Mammary epithelial cell (primary cell): ENCODE measurements at places on chromosomes 2 and 18.
A peak's percentile ranks its signal among the peaks of the same experiment; 100 is the strongest.

GRCh38 chr2:58700591-58700990, 459.5 kb upstream of the FANCL start:
- no peak for DNase-seq

GRCh38 chr2:162063899-162064298, 10.1 kb downstream of the DPP4 start:
- DNase-seq = no peak

DNA sequence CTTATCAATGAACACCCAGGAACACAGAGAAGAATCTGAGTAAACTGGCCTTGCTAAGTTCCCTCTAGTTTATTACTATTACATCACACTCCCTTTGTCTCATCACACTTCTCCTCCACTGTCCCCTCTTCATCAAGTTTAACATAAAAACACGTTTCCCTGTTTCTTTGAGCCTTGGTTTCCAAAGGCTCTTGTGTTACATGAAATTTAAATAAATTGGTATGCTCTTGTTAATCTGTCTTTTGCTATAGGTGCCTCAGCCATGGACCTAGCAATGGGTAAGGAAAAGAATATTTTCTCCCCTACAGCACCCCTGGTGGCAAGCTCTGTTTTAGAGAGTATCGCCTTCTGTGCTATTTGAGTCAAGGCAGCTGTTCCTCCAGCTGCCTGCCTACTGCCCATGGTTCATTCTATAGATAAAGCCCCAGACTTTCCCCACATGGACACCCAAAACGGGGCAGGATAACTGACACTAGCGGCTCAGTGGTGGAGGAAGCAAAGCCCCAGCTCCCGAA, 31.8 kb downstream of the TGIF1 start:
- DNase-seq = no peak

DNA sequence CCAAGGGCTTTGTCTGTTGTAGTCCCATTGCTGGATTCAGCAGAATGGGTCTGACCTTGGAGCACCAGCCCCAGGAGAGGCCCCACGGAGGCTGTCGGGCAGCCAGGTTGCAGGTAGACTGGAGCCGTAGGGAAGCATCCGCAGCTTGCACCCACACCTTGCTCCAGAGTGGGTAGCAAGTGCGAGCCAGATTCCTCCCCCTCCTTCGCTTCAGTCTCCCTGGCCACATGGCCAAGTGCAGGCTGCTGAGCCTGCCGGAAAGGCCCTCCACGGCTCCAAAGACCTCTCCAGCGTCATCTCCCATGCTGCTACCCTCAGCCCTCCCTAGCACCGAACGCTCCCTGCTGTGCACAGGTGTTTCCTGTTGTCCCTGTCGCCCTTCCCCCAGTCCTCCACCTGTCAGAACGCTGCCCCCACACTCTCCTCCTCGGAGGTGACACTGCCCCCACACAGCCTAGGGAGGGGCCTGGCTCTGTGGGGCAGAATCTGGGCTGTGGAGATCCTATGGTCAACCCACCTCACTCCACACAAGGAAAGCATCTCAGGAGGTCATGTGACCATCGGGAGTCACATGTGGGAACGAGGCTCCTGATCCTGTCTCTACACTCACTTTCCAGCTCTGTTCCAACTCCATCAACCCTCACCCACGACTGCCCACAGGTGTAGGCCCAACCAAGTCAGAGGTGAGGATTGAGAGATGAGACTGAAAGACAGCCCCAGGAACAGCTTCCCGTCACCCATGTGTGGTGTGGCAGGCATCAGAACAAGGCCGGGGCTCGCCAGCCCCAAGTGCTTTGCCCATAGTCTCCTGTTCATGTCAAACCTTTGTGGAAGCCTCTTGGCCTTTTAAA, 8.3 kb downstream of the KCNF1 start:
- no peak for DNase-seq

DNA sequence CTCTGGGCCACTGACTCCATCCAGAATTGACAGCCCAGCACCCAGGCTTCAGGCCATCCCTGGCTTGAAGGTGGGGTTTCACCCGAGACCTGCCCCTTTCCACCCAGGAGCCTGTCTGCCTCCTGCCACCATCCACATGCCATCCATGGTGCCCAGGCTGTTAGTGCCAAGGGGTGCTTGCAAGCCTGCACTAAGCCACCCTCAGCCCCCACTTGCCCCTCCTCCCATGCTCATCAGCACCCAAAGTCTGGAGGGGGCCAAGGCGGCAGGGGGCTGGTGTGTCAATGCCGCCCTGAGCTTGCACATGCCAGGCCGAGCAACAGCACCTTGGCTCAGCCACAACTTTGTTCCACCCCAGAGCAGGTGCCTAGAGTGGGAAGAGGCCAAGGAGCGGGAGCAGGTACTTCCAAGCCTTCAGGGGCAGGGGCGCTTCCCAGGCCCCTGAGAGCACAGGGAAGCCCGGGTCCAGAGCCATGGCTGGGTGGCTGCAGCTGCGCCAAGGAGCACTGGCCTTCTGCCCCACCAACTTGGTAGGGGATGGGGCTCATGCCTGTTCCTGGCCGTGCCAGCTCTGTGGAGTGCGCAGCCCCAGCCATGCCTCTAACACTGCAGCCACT, 12.0 kb downstream of the SRD5A2 start:
- DNase-seq = no peak

- DNase-seq = peak; percentile 54
Measured at GRCh38 chr2:213848631-213849030, 562.2 kb upstream of the VWC2L start.

DNA sequence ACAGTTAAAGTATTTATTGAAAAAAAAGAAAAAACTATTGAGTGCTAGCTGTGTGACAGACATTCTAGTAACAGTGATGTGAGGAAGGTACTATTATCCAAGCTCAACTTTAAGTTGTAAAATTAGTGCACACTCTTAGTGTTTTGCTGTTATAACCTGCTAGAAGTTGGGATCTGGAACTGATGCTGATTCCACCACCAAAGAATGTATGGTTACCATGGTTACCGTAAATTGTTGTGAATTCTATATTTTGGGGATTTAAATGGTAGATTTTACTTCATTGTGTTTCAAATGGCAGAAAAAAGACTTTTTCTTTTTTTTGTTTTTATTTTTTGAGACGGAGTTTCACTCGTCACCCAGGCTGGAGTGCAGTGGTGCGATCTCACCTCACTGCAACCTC, 5.3 kb downstream of the AGFG1 start:
- no peak for DNase-seq

DNA sequence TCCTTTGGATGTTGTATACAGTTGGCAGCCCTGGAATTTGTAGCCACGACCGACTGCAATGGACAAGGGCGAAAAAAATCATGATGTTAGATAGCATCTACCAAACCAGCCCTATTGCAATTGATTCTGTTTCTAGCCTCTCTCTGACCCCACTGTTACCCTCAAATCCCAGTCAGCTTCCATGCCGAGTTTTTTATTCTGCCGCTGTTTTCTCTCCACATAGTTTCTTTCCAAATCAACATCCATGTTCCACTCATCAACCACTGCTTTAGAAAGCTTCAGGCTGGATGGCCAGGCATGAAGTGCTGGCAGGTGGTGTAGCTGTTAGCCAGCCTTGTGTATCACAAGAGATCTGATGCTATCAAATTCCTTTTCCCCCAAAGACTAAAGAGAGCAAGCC, 272.8 kb downstream of the FIGN start:
- DNase-seq = no peak

- no peak for DNase-seq
Measured at GRCh38 chr2:239012228-239012627, 164.3 kb downstream of the TWIST2 start.

- no peak for DNase-seq
Measured at GRCh38 chr2:10863837-10864236, 47.9 kb upstream of the KCNF1 start.

DNA sequence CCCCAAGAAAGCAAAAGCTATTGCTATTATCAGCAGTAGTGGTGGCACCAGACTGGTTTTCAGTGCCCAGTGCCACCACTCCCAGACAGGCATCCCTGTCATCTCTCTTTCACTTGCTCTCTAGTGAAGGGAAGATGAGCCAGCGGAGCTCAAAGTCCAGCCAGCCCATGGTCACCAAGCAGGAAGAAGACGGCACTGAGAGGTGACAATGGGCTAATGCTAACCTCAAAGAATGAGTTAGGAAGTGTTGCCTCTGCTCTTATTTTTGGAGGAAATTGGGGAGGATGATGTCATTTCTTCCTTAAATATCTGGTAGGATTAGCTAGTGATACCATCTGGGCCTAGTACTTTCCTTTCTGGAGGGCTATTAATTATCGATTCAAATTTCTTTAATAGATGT, 1.7 kb downstream of the SP140 start:
- DNase-seq = no peak

- peak; percentile 34 for DNase-seq
Measured at GRCh38 chr18:37564711-37565100, 892 bp downstream of the CELF4 start.

- no peak for DNase-seq
Measured at GRCh38 chr2:52335727-52336126, 1303.8 kb upstream of the NRXN1 start.

GRCh38 chr18:41134426-41134825, 820.6 kb upstream of the PIK3C3 start:
- no peak for DNase-seq

GRCh38 chr2:58047961-58048360, 1.4 kb downstream of the VRK2 start:
- DNase-seq = no peak

GRCh38 chr2:196274387-196274809, 103.0 kb upstream of the STK17B start:
- DNase-seq = peak; percentile 51

GRCh38 chr2:188292348-188293239, 920 bp downstream of the GULP1 start:
- DNase-seq = peak; percentile 78

DNA sequence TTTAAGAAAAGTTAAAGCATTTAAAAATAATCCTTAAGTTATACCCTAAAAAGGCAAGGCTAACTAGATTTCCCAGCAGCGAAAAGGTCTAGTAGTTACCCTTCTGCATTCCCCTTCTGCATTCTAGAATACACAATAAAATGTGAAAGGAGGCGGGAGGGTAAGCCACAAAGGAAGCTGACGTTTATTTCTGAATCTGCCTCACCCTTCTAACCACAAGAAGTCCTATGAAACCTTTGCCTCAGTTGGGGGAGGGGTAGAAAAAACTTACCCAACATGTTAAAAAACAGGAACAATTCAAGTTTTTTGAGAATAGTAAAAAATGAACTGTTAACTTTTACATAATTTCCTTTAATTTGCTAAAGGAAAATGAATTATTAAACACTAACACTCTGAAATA, 11.3 kb downstream of the STK17B start:
- DNase-seq = peak; percentile 84
